ENCODE measurements at places on chromosomes 12 and 14.

- DNase-seq, result no peak
Measured at GRCh38 chr12:112032292-112032691, 19.1 kb downstream of the ERP29 start.

DNA sequence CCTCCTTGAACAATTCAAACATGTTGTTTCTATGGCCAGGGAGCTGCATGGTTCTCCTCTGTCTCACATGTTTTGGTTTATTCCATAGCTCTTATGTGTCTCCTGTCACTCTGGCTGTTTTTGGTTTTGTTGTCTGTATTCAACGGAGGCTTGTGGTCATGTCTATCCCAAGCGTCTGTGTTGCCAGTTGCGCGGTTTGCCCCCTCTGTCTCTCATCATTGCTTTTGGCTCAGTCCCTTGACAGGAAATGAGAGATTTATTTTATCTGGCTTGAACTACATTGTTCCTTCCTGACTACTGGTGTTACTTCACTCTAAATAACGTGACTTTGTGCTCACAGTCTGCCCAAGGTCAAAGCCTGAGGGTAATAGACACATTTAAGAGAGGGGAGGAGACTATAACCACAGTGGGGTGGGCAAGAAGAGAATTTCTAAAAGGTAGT, 96.4 kb upstream of the SOX5 start:
- DNase-seq, result no peak

GRCh38 chr14:76509311-76509710, 133.4 kb downstream of the ESRRB start:
- DNase-seq, result no peak

DNA sequence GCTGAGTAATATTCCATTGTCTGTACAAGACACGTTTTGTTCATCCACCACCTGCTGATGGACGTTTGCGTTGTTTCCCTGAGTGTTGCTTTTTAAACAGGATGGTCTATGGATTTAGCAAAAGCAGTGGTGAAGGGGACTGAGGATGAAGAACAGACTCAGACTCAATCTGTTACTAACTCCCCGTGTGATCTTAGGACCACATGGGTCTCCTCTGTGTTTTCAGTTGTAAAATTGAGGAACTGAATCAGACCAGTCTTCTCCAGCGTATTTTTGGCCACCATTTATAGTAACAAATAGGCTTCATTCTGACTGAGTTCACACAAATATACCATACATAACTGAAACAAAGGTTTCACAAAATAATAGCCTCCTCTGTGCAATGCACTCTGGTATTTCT, 85.6 kb downstream of the FOXN3 start:
- DNase-seq, result no peak

DNA sequence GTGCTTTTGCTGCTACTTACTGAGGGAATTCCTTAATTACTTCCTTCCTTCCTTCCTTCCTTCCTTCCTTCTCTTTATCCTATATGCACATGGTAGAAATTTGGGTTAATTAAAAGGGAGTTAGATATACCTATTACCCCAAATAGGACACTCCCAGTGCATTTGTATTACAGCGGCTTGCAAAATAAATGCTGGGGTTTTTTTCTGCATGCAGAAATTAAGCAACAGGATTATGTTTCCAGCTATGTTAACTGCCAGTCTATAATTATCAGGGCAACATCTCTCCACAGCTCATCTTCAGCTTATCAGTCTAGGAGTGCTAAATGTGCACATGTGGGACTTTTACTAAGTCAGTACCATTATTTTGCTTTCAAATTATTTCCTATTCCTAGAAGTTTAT, 132.9 kb upstream of the SLC35F4 start:
- no peak for DNase-seq
